IMR-90 (cell line): ENCODE measurements at places on chromosomes 11 and 22. TPM values are rescaled to one million over a fixed set of nuclear protein-coding genes. Genes with fewer than 3 reads are reported as not detected.

- DNase-seq: peak; percentile 19
These were observed at the start of gene SLC6A5 for GRCh38 chr11:20599221-20600019. TSS of gene SLC6A5 (plus strand) at chr11:20599608. CDS start at chr11:20599673, 65 bp downstream.

Gene RAB3IL1
- 1.9 TPM in 2 replicates for polyA plus RNA-seq

Gene GAL3ST3
- 0.19 TPM in 2 replicates for polyA plus RNA-seq

Gene SEC14L2
- 24.0 and 38.7 TPM in 2 replicates for polyA plus RNA-seq

DNA sequence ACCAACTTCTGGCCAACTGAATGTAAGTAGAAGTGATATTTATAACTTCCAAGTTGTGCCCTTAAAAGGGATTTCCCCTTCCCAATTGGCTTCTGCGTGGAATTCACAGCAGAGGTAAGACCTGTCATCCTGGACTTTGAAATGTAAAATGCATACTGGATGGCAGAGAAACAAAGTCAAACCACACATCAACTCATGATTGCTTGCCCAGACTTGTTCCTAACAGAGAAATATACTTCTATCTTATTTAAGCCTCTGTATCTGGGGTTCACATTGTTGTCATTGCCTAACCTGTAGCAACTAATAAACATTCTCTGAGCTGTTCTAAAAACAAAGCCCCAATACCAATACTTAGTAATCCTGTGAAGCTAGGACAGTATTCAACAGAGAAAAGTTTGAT lies 6.2 kb downstream of the ME3 start:
- no peak for DNase-seq

Gene SHISA8
- polyA plus RNA-seq: not detected in 2 replicates

DNA sequence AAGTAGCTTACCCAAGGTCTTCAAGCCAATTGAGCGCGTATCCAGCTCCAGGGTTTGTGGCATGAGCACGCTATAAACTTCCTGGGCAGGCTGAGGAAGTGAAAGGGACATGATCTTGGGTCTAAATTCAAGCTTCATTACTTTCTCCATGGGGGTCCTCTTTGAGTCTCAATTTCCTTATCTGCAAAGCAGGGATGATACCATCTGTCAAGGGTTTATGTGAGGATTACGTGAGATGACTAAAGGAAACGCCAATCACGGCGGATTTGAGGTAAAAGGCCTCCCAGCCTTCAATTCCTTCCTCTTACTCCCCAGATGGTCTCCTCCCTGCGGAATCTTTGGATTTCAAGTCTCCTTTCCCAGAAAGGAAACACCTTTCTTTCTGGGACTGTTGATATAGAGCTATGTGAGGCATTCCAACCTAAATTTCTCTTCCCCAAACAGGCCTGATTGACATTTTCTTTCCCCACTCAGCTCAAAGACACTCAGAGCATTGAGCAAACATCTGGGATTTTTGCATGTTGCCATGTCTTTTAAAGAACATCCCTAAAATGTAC lies 474.4 kb downstream of the INSC start:
- DNase-seq: no peak

Gene FGF3
- polyA plus RNA-seq: not detected in 2 replicates

- DNase-seq: no peak
These were observed 16.6 kb upstream of the SCGB1D4 start for GRCh38 chr11:62315431-62315830.

Gene LMO2
- 0.04 TPM in 1 of 2 replicates, not detected in the other for polyA plus RNA-seq

- no peak for DNase-seq
These were observed 83.5 kb upstream of the THY1 start for GRCh38 chr11:119506436-119506835.

Gene SLC5A4
- polyA plus RNA-seq: 0.10 TPM in 1 of 2 replicates, not detected in the other

DNA sequence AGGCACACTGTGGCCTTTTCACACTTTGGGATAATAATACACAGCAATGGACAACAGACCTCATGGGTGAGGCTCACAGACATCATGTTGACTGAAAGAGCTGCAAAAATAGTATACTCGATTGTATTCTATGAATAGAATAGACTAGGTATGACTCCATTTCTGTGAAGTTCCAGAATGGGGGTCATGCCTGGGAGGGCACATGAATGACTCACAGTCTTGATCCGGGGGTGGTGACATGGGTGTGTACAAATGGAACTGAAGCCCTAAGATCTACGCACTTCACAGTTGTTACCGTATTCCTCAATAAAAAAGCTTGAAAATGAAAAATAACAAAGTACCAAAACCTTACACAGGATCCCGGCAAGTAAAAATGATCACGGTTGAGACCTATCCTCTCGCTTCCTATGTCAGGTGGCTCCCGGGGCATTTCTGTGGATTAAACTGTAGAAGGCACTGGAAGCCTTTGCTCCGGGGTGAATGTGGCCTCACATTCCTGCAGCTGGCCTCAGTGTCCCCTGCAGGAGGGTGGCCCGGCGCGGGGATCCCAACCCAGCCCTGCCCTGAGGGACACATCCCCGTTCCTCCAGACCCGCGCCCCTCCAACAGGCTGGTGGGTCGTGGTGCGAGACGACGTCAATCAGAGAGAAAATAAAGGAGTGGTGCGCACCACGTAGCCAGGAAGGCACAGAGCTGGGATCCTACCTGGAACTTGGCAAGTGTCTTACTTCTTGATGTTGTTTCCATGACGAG lies 75.9 kb downstream of the NECTIN1 start:
- DNase-seq: no peak

DNA sequence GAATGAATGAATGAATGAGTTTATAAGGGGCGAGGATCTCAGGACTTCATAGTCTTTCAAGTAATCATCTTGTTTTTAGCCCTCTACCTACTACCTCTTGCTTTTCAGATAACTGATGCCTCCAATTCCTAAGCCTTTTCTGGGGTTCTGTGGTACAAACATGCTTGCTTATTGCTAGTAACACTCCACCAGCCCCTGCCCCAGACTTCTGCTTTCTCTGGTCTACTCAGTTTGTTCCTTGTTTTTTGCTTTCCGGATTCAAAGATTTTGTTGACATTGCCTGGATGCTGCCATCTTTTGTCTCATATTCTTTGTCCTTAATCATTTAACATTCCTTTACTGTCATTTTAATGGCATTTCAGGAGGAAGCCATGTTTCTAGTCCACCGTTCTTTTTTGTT lies 8.9 kb upstream of the TMEM9B start:
- no peak for DNase-seq

Gene THOC5
- polyA plus RNA-seq: 56.8 and 68.4 TPM in 2 replicates

DNA sequence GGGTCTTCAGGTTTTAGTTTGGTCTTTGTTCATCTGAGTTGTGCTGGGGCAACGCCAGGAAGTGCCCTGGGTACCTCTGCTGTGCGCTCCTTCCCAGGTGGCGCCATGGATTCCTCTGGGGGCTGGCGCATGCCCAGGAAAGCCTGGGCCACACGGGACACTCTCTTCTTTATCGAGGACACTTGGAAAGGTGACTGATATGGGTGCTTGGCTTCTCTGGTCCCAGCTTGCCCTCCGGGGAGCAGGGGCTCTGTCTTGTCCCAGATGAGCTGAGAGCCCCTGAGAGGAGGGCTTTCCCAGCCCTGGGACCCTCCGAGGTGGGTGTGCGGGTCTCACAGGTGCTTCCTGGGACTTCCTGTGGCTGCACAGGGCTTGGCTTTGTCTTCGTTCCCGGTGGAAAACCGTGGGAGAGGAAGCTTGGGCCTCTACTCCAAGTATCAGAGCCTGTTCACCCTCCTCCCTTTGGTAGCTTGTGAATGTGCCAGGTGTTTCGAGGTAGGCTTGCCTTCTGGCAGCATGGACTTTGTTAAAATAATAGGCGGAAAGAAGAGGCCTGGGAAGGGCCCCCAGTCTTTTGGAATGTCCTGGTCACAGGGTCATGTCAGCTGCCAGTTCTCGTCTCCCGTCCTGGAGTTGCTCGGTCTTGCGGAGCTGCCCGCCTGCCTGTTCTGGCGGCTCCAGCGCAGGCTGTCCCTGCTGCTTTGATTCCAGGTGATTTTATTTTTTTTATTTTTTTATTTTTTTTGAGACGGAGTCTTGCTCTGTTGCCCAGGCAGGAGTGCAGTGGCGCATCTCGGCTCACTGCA lies 10.1 kb upstream of the NEAT1 start:
- no peak for DNase-seq
